NCI-H446 treated with DMSO at 0.1 percent for 48 hours (cell line): ENCODE measurements at places on chromosomes 12 and 14.

DNA sequence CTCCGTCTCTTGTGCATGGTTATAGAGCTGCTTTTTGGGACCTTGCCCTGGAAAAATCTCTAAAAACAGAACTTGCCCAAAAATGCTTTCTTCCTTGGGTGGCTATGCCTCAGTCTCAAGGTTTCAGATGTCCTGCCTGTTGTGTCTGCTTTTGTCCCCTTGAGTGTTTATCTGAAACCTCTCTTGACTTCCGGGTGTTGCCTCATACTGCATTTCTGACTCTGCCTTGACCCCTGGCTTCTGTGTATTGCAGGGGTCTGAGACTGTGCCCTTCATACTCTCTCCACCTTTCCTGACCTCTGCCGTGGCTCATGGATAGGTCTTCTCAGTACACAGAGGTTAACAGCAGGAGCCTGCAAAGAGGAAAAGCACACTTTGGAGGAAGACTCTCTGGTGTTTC, 124.8 kb upstream of the NTF3 start:
- no peak for DNase-seq

GRCh38 chr14:37573356-37573755, 21.7 kb downstream of the FOXA1 start:
- no peak for DNase-seq

DNA sequence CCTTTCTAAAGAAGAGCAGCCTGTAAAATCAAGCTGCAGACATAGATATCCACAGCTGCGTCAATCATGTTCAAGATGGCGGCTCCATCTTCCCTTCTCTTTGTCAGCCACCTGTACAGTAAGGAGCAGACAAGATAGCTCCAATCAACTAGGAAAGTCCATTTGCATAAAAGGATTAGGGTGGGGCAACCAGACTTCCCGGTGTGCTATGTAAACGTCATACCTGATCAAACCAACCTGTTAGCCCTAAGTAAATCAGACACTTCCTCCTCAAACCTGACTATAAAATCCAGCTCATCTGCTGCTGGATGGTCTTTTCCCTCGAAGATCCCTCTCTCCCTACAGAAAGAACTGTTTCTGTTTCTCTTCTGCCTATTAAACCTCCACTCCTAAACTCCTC, 60.1 kb downstream of the BCAT1 start:
- DNase-seq = no peak

- no peak for DNase-seq
These were observed 22.4 kb downstream of the NFYB start for GRCh38 chr12:104115587-104115975.

DNA sequence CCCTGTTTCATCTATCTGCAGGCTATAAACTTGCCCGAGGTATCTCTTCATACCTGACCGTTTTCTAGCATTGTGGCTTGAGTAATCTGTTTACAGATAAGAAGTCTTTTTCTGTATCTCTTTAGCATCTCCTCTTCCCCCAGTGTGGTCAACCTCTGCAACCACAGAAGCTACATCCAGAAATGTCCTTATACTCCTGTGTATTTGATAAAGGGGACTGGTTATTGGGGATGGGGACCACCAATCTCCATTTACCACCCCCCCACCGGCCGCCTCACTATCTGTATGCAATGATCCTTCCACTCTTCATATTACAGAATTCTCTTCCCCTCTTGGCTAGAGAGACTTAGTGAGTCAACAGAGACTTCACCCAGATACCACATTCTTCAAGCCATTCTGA, 3.4 kb upstream of the RPAP3 start:
- no peak for DNase-seq
